ENCODE measurements at places on chromosomes 3 and 15.

DNA sequence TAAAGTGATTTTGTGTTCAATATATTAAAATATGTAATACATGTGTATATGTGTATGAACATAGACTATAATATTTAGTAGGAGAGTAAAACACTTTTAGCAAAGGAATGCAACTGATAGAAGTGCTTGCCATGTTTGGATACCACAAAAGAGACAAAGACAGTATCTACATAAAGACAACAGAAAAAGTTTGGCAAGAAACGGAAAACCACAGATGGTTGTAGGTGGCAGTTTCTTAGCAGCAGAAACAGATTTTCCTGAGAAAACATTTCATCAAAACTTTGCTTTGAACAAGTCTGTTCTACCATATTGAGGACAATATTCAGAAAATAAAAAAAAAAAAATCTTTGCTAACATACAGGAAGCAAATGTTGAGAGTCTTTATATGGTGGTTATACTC, 1560.4 kb upstream of the GBE1 start:
- no peak for DNase-seq

DNA sequence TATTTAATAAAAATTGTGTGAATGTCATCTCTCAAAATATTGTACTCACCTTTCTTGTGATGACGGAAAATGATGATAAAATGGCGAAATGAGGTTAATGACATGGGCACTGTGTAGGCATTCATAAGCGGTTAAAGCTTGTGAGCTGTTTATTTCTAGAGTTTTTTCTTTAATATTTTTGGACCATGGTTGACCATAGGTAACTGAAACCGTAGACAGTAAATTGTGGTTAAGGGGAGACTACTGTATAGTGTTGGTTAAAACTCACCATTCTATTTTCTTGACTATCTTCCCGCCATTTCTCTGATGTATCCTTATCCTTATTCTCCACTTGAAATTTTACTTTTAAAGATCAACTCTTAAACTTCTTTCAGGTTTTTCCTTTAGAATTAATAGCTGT, 14.5 kb downstream of the RNF111 start:
- no peak for DNase-seq

DNA sequence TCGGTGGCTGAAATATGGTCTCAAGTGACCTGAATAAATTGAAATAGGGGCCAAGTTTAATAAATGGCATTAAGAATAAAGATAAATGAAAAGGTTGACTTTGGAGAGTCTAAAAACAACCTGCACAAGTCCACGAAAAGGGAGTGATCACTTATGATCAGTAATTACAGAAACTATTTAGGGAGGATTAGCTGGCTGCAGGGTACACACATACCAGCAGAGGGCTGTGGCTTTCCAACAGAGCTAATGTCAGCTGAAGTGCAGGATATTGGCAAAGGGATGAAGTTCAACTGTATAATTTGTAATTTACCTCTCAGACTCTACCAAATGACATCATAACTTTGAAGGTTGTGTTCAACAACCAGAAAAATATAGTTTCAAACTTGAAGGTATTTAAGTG, 86.8 kb downstream of the SYNPR start:
- DNase-seq, result no peak

DNA sequence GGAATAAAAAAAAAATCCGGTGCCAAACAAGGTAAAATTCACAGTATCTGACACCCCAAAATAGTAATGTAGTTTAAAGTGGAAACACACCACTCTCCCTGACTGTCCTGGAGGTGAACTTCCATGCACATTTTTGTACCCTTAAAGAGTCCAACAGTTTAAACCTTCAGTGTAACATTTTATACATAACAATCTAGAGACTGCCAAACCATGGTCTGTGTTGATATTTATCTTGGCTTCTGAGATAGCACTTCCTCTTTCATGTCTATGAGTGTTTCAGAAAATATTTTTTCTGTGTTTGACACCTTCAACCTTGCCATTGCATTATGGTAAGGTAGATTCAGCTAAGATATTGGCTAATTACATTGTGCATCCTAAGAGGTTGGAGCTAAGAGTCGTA, 13.9 kb downstream of the TMEM45A start:
- DNase-seq, result no peak

- DNase-seq, result no peak
Observed at GRCh38 chr3:150627557-150627956, 24.4 kb downstream of the SELENOT start.

DNA sequence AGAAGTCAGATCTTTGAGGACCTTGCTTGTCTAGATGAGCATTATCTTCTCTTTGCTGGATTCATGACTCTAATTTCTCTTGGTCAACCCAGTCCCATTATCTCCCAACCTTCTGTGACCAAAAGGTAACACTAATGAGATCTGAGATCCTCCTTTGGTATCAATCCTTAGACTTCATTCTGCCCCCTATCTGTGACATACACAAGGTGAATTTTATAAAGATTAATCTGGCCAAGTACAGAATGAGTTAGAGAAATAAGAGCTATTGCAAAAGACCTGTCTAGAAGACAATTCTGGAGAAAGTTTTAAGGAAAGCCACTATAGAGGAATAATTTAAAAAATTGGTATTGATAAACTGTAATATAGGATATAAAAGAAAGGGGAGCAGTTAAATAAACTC, 113.8 kb upstream of the KCNMB2 start:
- DNase-seq, result no peak

DNA sequence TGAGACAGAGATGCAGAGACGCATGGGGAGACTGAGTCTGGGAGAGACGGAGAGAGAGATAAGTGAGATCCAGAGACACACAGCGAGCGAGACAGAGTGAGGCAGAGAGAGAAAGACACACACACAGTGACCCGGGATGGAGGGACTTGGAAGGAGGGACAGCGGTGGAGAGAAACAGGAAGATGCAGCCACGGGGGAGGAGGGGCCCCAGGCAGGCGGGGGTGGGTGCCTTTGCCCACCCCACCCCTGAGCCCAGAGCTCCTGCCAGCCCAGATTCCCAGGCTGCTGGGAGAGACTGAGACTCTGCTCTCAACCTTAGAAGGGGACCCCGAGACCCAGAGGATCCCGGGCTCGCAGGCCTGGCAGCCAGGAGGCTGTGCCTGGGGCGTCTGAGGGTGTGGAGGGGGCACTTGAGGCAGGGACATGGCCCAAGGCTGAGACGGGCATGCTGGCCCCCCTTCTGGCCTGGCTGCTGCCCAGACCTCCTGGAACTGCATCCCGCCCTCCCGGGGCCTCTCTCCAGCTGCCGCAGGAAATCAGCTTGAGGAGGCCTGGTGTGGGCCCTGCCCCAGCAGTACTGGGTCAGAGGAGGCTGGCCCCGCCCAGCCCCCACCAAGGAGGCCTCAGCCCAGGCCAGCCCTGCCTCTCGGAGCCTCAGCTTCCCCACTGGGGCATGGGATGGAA, 18.1 kb downstream of the H1-8 start:
- no peak for DNase-seq

DNA sequence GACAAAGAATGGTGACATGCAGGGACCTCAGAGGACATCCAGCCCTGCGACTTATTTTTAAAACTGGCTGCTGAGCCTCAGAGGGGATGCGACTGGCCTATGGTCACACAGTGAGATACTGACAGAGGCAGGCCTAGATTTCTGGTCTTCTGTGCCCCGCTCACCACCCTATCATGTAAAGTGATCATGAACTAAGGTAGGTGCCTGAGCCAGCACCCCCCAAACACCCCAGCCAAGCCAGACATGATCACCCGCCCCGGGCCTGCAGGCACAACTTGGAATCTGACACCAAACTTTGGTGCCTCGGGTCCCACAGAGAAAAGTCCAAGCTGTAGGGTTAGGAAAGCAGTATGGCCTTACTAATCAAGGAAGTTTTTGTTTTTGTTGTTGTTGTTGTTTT, 33.9 kb upstream of the HHATL start:
- no peak for DNase-seq

DNA sequence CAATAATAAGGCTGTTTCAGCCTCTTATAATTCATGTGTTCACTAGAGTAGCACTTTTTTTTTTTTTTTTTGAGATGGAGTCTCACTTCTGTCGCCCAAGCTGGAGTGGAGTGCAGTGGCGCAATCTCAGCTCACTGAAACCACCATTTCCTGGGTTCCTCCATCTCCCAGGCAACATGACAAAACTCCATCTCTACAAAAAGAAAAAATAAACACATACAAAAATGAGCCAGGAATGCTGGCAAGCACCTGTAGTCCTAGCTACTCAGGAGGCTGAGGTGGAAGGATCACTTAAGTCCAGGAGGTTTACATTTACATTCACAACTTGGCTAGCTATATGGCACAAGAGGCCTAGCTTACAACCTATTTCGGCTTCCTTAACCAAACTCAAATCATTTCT, 6.8 kb downstream of the USP4 start:
- no peak for DNase-seq
